ENCODE measurements at places on chromosomes 16 and 17. TPM values are rescaled to one million over a fixed set of nuclear protein-coding genes. Genes with fewer than 3 reads are reported as not detected.
A peak's percentile ranks its signal among the peaks of the same experiment; 100 is the strongest.

GRCh38 chr17:2863204-2863603 is 67.0 kb downstream of the RAP1GAP2 start:
- DNase-seq, result no peak

GRCh38 chr17:309361-309888 is 43.2 kb downstream of the RPH3AL start:
- DNase-seq, result peak; percentile 88

GRCh38 chr17:33288954-33289353 is 4.1 kb downstream of the ASIC2 start:
- DNase-seq, result no peak

DNA sequence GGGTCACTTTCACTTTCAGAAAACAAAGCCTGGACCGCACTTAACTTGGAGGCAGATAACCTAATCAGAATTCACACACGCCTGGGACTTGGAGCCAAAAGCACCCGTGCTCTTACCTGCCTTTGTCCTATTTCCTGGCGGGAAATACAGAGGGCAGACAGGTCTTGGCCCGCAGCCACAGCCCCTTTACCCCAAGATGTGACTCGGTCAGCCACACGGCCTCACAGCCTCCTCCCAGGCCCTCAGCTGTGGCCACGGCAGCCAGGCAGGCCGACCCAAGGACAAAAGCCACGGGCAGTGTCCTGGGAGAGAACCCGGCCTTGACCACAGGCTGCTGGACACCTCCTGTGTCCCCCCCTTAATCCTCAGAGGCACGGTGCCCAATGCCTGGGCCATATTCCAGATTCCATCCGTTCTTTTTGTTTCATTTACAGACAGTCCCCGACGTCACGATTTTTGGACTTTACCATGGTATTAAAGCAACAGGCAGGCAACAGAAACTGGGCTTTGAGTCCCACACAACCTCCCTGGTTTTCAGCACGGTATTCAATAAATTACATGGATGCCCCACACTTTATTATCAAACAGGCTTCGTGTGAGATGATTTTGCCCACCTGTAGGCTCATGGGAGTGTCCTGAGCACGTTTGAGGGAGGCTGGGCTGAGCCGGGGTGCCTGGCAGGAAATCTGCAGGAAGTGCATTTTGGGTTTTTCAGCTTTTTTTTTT is 30.1 kb upstream of the GAA start:
- DNase-seq, result peak; percentile 80

DNA sequence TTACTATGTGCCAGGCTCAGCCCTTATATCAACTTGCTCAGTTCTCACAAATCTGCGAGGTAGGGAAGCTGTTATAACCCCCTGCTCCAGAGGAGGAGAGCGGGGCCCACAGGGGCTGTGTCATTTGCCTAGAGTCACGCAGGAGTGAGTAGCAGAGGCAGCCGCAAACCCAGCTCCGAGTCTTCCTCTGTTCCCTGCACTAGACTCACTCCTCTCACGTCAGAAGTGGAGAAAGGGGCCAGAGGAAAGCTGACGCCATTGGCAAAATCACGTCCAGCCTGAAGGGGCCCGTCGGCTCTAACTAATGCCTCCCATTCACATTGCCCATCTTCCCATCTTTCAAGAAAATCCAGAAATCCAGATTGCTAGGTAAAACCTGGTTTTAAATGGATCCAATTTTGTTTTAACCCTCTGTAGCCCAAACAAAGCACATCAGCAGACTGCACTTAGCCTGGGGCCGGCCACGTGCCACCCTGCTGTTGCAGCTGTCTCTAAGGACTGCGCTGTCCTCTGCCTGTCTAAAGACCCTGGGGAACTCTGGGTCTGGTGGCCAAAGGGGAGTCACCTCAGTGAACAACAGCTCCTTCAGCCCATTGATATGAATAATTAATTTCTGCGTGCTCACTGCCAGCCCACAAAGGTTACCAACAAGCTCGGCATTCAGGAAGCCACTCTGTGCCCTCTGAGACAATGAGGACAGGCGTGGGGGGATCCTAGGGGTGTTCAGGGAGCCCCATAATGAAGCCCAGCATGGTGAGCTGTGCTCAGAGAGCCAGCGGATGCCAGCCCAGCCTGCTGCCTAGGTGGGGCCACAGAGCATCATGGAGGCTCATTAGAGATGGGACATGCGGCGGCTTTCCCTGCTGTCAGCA is 36.7 kb upstream of the ABR start:
- no peak for DNase-seq

GRCh38 chr17:69268543-69269014 is 40.0 kb upstream of the ABCA10 start:
- DNase-seq, result no peak

DNA sequence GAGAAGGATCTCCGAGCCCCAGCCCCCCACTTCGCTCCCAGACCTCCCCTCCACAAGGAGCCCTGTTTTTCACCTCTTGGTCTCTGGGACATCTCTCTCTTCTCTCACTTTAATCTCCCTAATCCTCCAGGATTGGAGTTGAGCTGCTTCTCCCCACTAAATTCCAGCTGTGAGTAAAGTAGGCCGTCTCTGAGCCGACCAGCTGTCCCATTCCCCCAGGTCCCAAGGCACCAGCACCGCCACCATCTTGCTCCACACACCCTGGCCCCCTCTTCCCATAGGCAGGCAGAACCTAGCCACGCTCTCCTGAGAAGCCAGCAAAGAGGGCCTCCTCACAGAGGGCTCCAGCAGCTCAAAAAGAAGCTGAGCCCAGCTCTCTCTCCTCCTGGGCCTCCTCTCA is 878 bp downstream of the DLG4 start:
- no peak for DNase-seq

The MAPT gene
- total RNA-seq, result under 0.01 TPM

The SHISA6 gene
- not detected for total RNA-seq

The SPATA32 gene
- total RNA-seq, result 0.05 TPM

The KRT36 gene
- total RNA-seq, result 0.14 TPM

The FBXO47 gene
- not detected for total RNA-seq

The BCO1 gene
- total RNA-seq, result not detected

Measured in dermis blood vessel endothelial cell (primary cell).